Activated T-cell treated with anti-CD3 and anti-CD28 coated beads for 48 hours (primary cell): ENCODE measurements at places on chromosomes 4 and X.

DNA sequence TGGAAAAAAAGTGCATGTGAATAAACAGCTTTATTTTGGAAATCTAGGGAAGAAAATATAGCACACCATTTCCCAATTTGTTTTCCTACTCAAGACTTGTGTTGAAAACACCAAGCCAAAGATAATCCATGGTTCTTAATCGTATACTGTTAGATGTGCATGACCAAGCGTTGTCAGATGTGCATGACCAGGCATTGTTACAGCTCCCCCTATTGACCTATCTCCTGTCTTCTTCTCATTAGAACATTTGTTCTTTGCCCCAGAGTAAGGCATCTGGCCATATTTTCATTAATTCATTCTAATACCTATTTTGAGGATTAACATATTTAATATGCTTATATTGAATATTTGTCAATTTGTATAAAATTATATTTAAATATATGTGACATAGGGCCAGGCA is 14.4 kb upstream of the VCX start:
- no peak for DNase-seq

- DNase-seq = no peak
Observed at GRCh38 chr4:185426960-185427688, 1.4 kb upstream of the UFSP2 start.

GRCh38 chr4:142402900-142403299 is 443.2 kb downstream of the INPP4B start:
- DNase-seq = no peak

- DNase-seq = no peak
Observed at GRCh38 chr4:147550626-147551246, 66.5 kb upstream of the TMEM184C start.

- DNase-seq = no peak
Observed at GRCh38 chr4:175066923-175067627, 148.9 kb downstream of the ADAM29 start.

- DNase-seq = peak; percentile 61
Observed at GRCh38 chrX:49166914-49167739, 4.6 kb downstream of the MAGIX start.
